ENCODE measurements at places on chromosomes 12 and 14. TPM values are rescaled to one million over a fixed set of nuclear protein-coding genes. Genes with fewer than 3 reads are reported as not detected.

SDR9C7 gene
- not detected for total RNA-seq

DNA sequence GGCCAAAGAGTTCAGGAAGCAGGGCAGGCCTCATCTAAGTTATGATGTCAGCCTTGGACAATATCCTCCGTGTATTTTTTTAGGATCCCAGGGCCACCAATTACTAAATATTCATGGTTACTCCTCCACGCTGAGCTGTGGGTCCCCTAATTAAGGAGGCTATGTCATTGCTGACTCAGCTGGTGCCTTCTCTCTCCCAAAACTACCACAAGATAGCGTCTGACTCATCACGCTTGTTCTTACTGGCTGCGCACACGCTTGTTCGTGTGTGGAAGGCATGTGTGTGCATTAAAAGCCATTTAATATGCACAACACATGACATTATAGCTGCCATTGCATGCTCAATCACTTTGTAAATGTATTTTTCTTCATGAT lies 78.3 kb downstream of the GSC start:
- no peak for DNase-seq

GRCh38 chr12:14619741-14620501 lies 52.2 kb upstream of the PLBD1 start:
- no peak for DNase-seq

NINJ2 gene
- total RNA-seq, result not detected

PLD4 gene
- total RNA-seq, result 0.12 TPM

DNA sequence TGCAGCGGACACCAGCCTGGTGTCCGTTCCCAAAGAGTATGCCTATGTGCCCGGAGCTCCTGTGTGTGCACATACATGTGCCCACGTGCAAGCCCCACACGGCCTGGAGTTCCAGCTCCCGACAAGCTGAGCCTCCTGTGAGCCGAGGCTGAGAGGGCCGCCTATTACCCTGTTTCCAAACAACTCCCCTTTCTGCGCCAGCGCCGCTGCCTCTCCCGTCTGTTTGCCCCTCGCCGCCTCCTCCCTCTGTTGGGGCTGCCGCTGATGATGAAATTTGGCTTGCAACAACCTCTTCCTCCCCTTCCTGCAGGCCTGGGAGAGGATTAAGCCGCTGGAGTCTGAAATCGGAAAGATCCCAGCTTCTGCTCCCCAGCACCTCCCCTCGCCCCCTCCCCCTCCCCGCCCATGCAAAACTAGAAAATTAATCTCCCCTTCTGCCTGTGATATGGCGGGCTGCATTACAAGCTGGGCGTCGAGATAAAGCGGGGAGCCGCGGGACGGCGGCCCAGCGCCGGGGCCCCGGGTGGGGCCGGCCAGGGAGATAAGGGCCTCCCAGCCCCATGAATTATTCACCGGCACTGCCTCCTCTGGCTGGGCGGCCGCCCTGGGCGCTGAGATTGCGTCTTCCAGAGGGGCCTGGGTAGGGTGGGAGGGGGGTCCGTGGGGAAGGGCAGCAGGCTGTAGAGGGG lies 6.8 kb upstream of the ASIC1 start:
- no peak for DNase-seq

DNA sequence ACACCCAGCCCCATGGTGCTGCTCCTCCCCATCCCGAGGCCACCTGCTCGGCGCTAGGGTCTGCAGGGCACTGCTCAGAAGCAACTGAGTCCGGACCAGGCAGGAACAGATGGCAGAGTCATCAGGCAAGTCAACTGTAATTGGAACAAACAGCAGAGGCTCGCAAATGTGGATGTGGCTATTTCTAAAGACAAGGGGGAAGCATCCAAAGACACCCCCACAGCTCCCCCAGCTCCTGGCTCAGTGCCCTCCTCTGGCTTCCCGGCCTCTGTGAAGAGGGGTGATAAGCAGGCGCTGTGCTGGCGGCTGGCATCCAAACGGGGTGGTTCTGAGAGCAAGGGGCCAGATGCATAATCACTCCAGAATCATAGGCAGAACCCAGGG lies 125.6 kb downstream of the PIWIL1 start:
- DNase-seq, result no peak

- DNase-seq, result no peak
Measured at GRCh38 chr12:12443431-12443878, 86.6 kb downstream of the BORCS5 start.

DNA sequence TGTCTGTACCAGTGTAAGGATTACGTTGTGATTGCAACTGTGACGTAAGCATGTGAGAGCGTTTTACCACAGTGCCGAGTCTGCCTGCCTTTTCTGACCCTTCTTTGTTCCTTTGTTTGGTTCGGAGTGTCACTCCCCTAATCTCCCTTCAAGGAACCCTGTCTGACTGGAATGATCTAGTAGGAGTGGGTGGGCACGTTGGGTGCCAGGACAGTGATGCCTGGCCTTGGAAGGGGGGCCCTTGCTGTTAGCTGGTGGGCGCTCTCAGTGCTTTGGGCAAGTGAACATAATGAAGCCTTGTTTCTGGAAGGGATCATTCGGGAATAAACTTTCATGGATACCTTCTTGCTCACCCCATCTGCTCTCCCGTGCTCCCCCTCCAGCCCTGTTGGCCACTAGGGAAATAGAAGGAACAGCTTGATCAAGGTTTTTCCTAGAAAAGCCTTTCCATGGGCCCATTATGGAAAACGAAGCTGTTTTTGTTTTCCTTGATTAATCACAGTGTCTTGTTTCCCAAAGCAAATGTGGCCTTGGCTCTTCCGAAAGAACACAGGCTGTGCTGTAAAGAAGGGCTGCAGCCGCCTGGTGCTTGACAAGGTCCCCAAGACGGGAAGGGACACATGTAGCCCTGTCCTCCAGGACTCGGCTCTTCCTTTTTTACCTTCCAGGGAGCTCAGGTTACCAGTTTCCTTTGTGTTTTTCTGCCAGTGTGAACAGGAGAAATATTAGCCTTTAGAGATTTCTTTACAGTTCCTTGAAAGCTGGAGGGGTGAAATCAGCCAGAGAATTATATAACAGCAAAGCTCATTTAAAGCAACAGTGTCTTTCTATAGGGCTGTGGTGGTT lies 215.5 kb downstream of the CRADD start:
- DNase-seq, result no peak

- no peak for DNase-seq
Measured at GRCh38 chr12:40225984-40226602, 1.3 kb downstream of the LRRK2 start.

- no peak for DNase-seq
Measured at GRCh38 chr14:75646762-75647161, 13.9 kb downstream of the ERG28 start.

DNA sequence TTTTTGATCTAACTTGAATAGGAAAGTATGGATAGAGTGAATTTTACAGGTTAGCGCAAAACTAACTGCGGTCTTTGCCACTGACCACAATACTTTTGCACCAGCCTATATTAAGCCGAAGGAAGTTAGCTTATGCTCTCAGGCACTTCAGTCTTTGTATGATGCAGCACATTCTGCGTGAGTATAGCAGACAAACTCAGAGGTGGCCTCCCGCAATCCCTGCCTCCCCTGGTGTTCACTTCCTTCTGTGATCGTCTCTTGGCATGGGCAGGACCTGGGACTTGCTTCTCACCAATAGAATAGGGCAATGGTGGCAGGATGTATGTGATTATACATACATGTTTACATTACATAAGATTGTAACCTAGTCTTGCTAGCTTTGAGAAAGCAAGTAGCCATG lies 10.3 kb upstream of the SLC6A13 start:
- DNase-seq, result no peak

DNA sequence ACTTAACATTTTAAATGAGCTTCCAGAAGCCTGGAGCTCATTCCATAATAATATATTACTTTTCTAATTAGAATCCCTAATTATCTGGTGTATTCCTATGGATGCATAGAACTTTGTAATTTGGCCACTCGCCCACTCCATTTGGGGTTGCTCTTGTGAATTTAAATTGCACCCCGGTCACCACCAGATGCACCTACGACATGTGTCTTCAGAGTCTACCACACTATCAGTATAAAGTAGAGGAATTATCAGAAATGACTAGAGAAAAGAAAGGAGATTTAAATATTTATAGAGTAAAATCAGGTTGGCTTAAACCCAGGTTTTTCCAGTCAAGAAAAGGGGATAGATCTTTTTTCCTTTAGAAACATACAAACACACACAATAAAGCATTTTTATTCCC lies 145.8 kb upstream of the DCN start:
- no peak for DNase-seq

KLRC2 gene
- total RNA-seq, result not detected

SLC5A8 gene
- total RNA-seq, result 0.12 TPM

SPTB gene
- not detected for total RNA-seq
